Ammon's horn (tissue), 1 donor: ENCODE measurements at places on chromosomes 6 and 20.
A peak's percentile ranks its signal among the peaks of the same experiment; 100 is the strongest.

- no peak for DNase-seq
These were observed 154.2 kb downstream of the DLL1 start for GRCh38 chr6:170136541-170137175.

DNA sequence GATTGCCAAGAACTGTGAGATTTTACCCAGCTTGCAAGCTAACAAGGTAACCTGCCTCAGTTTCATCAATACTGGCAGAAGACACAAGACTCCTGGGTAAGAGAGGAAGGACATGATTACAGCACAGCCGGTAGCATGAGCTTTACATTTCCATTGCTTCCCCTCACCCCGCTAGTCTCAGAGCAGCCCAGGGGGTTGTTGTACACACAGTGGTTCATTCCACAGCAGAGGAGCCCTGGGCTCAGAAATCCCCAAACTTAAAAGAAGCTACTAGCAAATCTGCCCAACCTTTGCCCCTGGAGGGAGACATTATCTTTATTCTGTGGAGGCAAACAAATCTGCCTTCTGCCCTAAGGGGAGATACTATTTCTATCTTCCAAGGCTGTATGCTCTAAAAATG is 17.1 kb upstream of the MTHFD1L start:
- no peak for DNase-seq

GRCh38 chr6:143039548-143039947 is 21.1 kb upstream of the AIG1 start:
- DNase-seq: no peak

DNA sequence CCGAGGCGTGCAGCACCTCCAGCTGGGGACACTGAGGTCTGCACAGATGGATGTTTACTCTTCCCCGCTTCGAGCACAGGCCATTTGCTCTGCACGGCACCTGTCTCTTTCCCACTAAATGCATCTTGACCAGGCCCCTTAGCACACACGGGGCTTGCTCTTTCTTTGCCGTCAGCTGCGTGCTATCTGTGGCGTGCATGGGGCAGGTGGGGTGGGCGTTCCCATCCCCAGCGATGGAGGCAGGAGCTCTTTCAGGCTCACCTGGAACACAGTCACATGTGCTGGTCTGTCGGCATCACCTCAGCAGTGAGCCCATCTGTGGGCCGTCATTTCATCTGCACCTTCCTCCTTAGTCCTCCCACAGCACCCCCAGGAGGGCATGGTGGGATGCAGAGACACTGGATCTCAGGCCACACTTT is 35.1 kb downstream of the RBM38 start:
- no peak for DNase-seq

DNA sequence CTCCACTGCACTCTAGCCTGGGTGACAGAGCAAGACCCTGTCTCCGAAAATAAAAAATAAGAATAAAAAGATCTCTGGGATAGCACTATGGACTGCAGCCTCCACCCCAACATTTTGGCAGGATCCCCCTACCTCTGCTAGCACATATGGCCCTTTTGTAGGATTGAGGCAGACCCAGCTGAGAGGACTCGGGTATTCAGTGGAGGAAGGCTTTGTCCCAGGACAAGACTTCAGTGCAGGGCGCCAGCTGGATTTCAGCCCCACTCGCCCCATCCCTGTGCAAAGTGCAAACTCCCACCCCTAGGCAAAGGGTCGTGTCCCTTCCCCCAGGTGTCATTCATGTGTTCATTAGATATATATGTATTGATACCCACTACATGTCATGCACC is 84.6 kb upstream of the SLC22A16 start:
- no peak for DNase-seq

DNA sequence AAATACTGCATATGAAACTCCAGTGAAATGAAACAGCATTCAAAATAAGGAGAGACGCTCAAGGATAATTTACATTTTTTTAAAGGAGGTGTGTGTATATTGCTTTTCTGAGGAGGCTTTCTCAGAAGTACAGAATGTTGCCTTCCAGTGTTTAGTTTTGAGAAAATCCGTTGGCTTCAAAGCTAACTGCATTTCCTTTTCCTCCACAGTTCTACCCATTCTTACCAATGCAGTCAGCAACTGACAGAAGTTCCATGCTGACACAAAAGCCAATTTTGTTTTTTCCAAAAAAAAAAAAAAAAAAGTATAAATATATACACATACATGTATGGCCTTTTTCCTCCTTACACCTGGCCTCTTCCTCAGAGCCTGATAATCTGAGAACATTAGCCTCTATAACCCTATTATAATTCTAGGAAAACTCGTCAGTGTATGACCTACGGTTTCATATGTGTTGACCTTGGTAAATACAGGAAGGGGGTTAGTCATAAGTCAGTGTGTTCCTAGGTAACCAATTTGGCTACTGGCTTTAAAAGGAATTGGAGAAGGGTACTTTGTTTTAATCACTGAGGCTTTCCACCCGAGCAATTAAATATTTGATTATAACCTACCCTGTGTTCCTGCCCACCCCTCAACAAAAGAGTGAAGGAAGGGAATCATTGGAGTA is 24.2 kb downstream of the MGME1 start:
- no peak for DNase-seq

GRCh38 chr6:157066781-157067491 is 256.4 kb downstream of the TMEM242 start:
- DNase-seq: no peak

- no peak for DNase-seq
These were observed 98.3 kb upstream of the PDE7B start for GRCh38 chr6:135753196-135753595.

DNA sequence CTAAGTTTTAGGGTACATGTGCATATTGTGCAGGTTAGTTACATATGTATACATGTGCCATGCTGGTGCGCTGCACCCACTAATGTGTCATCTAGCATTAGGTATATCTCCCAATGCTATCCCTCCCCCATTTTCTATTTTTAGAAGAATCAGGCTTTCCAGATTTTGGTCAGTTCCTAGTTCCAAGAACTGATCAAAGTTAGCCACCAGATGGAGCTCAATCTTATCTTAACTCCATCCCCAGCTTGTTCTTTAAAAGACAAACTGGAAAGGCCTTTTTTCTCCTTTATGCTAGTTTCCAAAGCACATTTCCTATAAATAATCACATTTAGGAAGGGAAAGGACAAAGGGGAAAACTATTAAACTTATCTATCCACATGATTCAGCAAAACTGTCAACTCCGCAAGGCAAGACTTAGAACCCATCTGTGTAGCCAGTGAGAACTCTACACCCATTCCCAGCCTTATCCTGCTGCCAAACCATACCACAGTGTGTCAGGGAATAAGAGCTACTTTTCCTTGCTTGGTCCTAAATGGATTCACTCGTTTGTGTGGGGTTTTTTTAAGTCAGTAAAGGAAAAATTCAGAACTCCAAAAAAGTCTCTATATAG is 22.8 kb upstream of the KHDC1 start:
- DNase-seq: peak; percentile 54

DNA sequence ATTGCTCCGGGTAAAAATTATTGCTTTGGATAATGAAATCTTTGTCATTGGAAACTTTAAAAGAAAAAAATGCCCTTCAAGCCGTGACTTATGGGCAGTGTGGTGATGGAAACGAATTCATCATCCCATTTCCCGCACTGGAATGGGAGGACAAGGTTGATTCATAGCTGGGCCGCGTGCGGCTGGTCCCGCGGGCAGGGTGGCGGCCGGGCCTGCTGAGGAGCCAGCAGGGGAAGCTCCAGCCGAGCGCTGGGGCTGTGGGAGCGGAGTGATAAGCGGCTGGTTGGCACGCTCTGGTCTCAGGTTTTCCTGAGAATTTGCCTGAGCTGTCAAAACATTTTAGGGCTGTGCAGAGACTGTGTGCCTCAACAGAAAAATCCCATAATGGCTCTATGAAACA is 351.7 kb downstream of the CDC5L start:
- DNase-seq: no peak

- DNase-seq: no peak
These were observed 453.1 kb upstream of the SLC35B3 start for GRCh38 chr6:8888468-8888867.

DNA sequence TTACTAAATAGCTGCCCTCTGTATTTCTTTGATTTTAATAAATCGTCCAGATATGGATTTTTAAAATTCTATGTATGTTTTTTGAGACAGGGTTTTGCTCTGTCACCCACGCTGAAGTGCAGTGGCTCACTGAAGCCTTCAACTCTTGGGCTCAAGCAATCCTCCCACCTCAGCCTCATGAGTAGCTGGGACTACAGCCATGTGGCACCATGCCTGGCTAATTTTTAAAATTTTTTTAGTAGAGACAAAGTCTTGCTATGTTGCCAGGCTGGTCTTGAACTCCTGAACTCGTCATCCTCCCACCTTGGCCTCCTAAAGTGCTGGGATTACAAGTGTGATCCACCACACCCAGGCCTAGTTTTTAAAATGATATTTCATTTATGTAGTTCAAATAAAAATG is 47.4 kb upstream of the DDR1 start:
- no peak for DNase-seq

GRCh38 chr20:49666911-49667310 is 46.8 kb downstream of the B4GALT5 start:
- peak; percentile 11 for DNase-seq

DNA sequence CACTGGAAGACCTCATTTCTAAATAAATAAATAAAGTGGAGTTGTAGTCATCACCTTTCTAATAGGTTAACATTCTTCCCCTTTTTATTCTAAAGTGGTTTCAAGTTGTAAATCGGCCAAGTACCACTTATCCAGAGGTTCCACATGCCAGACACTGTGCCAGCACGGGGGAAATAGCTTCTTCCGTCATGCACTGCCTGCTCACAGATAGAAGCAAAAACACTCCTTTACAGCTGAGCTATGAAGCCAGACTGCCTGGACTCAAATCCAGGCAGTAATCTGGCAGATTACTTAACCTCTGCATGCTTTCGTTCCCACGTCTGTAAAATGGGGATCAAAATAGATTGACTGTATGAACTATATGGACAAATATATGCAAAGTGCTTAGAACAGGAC is 17.2 kb upstream of the SCML4 start:
- no peak for DNase-seq

GRCh38 chr20:11891077-11891775 is 26.5 kb upstream of the BTBD3 start:
- peak; percentile 65 for DNase-seq

DNA sequence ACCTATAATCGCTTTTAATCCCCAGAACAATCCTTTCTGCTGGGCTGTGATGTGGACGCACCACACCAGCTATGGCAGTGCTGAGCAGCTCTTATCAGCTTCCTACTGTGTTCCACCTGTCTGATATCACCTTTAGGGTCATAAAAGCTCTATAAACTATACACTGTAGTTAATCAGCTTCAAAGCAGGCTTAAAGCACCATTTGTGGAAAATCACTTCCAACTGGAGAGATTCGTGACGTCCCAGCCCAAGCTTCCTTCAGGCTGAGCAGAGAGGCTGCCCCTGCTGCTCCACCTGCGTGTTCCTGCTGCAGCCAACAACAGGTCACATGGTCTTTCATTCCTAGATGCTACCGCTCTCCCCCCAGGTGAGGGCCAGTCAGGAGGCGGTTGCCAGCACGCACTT is 156.5 kb downstream of the SMOC2 start:
- no peak for DNase-seq

GRCh38 chr6:163971841-163972838 is 557.6 kb downstream of the QKI start:
- DNase-seq: no peak

- DNase-seq: no peak
These were observed 28.5 kb downstream of the SLC35D3 start for GRCh38 chr6:136950436-136951126.

DNA sequence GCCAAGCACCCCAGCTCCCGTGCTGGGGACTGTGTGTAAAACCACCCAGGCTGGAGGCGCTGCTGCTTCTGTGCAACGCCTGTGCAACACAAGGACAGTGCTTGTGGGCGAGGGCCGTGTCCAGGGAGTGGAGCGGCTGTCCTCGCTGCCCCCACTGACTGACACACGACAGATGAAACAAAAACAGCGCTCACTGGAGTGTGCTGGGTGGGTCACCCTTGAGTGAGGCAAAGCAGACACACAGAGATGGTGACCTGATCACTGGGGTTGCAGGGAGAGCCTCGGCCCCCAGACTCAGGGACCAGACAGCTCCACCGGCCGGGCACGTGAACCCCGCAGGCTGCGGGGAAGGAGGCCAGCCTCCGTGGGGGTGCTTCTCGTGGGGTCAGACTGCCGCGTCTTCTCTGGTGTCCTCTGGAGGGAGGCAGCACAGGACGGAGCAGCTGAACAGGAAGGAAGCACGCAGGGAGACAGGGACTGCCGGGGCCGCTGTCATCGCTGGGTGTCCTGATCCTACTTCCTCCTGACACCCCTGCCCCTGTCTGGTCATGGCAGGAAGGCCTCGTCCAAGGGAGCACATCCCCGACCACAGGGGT is 75.9 kb upstream of the CST7 start:
- DNase-seq: peak; percentile 77

- no peak for DNase-seq
These were observed 951 bp downstream of the FOXP4 start for GRCh38 chr6:41546866-41547798.

- DNase-seq: no peak
These were observed 80.8 kb upstream of the TIAM2 start for GRCh38 chr6:154914288-154914687.

DNA sequence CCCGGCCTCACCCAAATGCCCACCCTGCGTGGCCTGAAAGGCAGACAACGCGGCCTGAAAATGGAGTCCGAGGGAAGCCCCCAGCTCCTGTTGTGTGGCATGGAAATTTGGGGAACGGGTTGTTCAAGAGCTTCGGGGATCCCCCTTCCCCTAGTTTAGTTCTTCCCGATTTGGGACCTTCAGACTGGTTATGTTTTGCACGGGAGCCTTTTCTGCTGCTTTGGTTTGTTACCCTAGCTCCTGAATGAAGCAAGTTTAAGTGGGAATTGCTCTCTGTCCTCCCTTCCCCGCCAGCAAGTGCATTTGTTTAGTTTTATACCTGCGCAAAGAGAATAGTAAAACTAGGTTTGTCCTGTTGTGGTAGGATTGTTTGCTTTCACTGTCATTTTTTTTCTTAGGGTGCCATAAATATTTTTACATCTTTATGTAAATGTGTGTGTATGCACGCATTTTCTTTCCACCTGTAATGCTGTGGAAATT is 604 bp downstream of the SH3BGRL2 start:
- no peak for DNase-seq

GRCh38 chr6:133544419-133544818 is 303.3 kb downstream of the EYA4 start:
- no peak for DNase-seq

DNA sequence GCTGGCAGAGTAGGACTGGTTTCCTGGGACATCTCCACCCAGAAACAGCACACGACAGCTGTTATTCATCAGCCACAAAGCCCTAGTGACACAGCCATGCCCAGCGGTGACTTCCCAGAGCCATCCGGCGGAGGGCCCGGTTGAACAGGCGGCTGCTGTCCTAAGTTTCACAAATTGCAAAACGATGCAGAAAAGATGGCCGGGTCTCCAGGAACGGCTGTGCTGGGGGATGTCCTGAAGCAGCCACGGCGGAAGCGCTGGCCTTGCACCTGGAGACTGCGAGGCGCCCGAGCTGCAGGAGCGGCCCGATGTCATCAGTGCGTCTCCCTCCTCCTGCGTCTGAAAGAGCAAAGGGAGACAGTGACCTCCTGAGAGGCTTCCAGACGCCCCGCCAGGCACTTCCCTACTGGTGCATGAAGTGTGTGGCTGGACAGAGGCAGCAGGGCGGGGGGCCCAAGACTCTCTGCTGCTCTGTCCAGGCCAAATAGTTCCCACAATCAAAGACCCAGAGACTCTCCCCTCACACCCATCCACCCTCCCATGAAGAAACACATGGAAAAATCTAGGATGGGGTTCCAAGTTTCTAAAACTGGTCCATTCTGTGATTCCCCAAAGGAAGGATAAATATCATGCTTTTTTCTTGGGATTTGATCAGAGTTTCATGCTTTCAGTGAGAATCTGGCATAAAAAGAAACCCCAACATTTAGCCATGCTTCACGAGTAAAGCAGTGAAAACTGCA is 44.0 kb downstream of the SSR1 start:
- DNase-seq: no peak
